ENCODE measurements at places on chromosomes 12 and 14.

- DNase-seq: no peak
Observed at GRCh38 chr12:37543131-37543965, 773.2 kb upstream of the ALG10B start.

GRCh38 chr12:76449993-76450392 lies 101.8 kb upstream of the BBS10 start:
- no peak for DNase-seq

DNA sequence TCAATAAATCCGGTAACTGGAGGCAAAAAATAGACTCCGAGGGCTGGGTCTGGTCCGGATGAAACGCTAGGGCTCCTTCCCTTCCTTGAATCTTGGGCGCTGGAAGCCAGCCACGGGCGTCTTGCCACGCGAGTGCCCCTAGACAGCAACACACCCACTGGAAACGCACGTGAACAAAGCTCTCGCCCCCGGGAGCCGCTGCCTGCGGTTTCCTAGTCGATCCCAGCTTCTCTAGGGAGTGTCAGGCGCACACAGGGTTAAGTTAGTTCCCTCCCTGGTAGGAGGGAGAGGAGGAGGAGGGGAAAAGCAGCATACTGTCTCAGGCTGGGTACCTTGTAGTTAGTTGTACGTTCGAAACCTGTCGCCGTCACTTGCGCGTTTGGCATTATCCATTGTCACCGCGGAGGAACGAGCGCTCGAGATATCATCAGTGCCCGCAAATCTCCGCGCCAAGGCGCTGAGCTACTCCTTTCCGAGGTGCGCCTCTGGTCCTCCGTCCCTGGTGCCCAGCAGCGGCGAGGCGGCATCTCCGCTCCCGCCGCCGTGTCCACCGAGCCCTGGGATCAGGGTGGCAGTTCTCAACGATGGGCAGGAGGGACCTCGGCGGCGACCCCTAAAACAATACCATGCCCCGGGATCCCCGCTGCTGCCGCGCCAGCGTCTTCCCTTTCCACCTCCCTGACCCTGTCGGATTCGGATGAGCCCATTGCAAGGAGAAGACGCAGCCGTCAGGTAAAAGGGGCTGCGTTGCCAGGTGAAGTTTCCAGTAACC lies at the start of gene FLRT2:
FLRT2 (plus strand) TSS at position 342 of the 772 bp plus-strand sequence. CDS start 91,371 bp downstream, outside the sequence.
- DNase-seq: no peak

- DNase-seq: no peak
Observed at GRCh38 chr14:105087963-105088811, 23.0 kb upstream of the GPR132 start.

- no peak for DNase-seq
Observed at GRCh38 chr12:130506844-130507243, 169.2 kb downstream of the PIWIL1 start.

Measured in LoVo (cell line).